GM04503 (cell line): ENCODE measurements at places on chromosomes 12 and 14.

DNA sequence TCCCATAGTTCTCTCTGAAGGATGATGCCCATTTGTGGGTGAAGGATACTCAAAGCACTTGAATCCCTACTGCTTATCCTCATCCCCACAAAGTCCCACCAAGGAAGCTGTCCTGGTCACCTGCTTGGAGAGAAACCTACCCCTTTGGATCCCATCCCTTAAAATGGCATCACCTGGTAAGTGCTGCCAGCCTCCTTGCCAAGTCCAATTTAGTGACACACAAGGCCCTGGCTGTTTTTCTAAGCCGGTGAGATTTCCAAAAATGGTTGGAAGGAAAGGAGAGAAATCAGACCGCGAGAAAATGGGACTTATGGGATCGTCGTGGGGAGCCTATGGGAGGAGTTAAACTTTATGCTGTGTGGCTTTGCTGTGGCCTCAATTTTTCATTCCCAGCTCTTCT, 358.2 kb downstream of the FUT8 start:
- DNase-seq = no peak

DNA sequence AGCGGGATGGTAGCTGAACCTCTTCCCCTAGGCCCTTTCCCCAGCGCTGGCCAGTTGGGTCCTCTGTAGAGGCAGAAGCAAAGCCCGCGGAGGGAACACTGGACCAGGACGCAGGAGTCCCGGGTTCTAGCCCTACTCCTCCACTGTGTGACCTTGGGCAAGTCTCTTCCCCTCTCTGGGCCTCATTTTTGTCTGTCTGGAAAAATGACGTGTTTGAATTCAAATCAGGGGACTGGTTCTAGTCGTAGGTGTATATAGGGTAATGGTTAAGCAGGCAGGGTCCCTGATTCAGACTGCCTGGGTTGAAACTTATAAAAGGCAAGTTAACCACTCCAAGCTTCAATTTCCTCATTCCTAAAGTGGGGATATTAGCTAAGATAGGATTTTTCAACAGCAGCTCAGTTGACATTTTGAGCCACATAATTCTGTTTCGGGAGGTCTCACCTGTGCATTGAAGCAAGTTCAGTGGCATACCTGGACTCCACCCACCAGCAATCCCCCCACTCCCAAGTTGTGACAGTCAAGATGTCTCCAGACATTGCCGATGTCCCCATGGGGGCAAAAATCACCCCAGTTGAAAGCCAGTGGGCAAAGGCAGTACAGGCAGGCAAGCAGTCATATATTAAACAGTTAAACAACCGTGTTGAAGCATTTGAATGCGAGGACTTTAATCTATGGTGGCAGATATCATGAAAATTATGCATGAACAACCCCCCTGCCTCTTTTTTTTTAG, 899 bp downstream of the TPCN1 start:
- no peak for DNase-seq

DNA sequence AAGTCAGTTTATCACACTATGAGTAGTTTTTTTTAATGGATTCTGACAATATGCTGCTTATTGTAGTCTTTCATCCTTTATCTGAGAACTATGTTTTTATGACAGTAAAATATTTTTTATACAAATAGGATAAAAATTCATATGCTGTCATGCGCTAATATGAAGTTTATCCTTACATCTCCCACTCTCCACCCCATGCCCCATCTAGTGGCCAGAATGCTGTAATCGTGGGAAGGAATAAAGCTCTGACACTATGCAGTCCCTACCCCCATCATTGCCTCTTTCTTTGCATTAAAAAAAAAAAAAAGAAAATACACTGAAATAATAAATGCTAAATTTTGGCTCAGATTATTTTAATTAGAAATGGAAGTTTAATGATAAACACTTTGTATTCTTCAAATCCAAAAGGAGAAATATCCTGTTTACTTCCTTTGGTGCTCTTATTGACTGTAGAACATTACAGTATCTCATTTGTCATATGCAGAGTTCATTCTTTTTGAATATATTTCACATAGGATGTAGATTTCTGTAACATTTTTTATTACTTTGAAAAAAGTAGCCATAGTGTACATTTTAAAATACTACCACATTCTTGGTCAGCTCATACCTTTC, 145.9 kb upstream of the SLCO1C1 start:
- no peak for DNase-seq

GRCh38 chr14:68979722-68980451, 785 bp upstream of the ACTN1 start:
- DNase-seq = no peak

DNA sequence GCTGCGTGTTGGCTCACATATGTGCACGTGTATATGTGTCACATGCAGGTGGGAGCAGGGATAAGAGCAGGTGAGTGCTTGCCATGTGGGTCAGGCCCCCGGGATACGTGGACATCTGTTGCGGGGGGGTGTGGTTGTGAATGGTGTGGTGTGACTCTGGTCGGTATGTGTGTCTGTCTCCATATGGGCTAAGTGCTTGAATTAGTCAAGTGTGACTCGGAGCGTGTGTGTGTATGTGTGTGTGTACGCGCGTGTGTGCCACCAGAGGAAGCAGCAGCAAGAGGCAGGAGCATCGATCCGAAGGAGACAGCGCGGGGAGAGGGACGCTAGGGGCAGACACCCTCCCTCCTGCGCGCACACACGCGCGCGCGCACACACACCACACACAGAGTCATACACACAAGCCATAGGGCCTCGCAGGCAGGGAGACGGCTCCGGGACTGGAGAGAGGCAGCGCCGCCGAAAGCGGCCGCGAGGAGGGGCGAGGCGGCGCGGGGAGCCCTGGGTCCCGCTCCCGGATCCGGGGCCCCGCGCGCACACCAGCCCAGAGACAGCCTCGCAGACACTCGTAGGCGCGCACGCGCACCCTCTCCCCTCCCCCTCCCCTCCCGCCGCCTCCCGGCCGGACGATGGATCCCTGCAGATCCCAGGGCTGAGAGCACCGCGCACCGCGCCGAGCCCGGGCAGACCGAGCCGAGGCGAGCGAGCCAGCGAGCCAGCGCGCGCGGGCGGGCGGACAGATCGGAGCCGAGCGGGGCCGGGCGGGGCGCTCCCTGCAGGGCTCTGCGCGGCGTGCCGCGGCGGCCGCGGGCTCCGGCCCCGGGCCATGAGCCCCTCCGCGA, at the start of gene ASIC1:
Gene ASIC1, plus strand, starts transcription at position 597 of the 842 bp plus-strand sequence. CDS start 1,171 bp downstream, outside the sequence.
- no peak for DNase-seq

DNA sequence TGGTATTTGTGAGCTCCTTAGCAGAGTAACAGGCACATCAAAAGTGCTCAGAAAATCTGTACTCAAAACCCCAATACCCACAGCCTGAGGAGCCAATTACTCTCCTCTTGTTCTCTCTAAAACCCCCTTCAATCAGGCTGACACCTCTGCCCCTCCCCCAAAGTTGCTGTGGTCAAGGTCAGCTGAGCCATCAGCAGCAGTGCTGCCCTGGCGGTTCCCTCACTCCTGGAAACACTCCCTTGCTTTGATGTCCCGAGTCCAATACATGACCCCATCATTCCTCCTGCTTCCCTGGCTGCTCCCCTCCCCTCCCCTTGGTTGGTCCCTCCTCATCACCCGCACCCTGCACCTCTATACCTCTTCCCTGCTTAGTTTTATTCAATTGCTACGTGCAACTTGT, 57.2 kb upstream of the C14orf132 start:
- DNase-seq = no peak

- DNase-seq = no peak
Measured at GRCh38 chr12:122527478-122527944, 462 bp downstream of the KNTC1 start.
